Activated effector memory CD4-positive, alpha-beta T cell treated with Interleukin-2 at 50 U/mL for 16 hours (primary cell): ENCODE measurements at places on chromosomes 1 and 21.

DNA sequence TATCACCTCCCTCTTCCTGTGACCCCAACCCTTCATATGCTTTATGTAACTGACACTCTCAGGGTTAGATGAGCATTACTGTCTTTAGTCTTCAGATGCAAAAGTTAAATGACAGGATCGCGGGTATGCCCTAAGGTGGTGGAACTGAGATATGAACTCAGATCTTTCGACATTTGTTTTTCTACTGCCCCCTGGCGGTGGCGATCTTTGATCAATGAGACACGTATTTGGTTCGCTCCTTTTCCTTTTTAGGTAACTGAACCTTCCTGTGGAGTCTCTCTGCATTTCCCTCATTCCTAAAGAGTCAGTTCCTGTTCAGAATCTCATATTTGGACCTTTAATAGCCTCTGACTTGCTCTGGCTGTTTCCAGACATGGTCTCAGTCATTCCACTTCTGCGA lies 47.8 kb upstream of the ZP4 start:
- DNase-seq: no peak

- no peak for DNase-seq
These were observed 11.9 kb downstream of the PTPN22 start for GRCh38 chr1:113859478-113860175.

DNA sequence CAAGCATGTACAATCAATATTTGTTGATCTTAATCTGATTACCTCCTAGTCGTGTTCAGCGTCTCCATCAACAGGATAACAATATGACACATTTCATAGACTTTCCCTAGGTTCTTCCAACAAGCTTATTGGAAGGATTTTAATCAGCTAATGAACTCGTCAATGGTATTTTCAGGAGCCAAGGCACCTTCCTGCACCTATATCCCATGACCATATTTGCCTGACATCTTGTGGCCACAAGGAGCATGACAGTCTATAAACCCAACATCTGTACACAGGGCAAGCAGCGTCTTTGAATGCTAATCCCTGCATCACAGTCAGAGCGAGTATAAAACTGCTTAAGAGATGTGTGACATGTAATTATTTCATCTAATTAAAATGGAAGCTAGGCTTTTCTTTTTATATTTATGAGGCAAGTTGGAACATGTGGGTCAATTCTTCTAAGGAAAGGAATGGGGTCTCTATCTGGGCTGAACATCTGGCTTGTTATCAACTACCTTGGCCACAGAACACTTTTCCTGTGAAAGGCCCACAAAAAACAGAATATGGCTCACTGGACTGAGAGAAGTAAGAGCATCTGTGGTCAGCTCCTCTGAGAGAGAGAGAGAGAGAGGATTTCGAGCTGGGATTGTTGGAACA lies 388.8 kb downstream of the NTNG1 start:
- no peak for DNase-seq

- DNase-seq: no peak
These were observed 17.2 kb upstream of the OLIG2 start for GRCh38 chr21:33008333-33009051.

DNA sequence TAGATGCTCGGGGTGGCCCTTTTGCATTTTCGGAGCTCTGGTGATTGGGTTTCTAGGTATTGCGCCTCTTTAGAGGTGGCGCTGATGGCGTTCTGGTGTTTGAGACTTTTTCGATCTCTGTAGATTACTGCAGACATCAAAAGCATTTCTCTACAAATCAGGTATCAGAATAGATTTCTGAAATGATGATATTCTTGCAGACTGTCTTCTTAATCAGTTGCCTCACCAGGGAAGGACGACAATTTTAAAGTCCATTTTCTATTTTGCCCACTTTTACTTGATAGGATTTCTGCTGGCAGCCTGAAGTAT lies 65.2 kb upstream of the VAMP3 start:
- no peak for DNase-seq

DNA sequence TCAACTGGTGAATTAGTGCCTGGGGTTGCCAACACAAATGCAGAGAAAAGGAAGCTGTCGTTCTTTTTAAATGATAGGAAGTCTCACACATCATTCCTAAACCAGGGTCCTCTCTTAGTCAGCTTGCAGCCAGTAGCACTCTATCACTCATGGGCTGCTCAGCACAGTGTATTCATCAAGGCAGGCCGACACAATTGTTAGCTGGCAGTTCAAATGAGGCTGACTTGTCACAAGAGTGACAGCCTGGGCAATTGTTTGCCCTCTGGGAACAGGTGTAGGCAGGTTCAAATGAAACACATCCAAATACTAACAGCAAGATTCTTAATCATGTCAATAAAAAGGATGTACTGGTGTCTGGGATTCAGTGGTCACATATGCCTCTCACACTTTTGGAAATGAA lies 76.9 kb downstream of the ERICH3 start:
- no peak for DNase-seq

GRCh38 chr1:76583875-76584477 lies 283.3 kb upstream of the ST6GALNAC5 start:
- no peak for DNase-seq

DNA sequence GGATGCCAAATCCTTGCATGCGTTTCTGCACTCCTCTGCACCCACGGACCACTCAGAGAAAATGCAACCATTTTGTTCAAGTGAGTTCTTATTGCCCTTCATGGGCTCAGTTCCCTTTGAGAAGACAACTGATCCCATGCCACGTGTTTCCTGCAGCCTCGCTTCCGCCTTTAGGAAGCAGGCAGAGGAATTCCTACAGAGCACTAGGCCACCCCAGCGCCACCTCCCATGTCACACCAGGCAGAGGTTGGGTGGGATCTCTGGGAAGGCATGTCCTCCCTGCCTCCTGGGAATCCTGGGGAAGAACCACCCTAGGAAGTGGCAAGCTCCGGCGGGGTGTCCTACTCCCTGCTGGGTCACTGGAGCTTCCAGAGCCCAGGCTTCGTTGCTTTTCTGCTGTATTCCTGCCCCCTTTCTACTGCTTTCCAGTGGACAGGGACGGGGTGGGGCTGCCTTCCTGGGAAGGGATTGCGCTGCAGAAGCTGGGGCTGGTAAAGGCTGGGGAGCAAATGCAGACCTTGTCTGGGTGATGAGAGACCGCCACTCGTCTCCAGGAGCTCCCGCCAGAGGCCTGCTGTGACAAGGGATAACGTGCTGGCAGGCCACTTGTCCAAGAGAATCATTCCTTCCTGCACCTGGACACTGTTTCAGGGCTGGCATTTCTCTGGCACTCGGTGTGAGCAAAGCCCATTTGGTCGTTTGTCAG lies 478.2 kb upstream of the VAMP3 start:
- no peak for DNase-seq

DNA sequence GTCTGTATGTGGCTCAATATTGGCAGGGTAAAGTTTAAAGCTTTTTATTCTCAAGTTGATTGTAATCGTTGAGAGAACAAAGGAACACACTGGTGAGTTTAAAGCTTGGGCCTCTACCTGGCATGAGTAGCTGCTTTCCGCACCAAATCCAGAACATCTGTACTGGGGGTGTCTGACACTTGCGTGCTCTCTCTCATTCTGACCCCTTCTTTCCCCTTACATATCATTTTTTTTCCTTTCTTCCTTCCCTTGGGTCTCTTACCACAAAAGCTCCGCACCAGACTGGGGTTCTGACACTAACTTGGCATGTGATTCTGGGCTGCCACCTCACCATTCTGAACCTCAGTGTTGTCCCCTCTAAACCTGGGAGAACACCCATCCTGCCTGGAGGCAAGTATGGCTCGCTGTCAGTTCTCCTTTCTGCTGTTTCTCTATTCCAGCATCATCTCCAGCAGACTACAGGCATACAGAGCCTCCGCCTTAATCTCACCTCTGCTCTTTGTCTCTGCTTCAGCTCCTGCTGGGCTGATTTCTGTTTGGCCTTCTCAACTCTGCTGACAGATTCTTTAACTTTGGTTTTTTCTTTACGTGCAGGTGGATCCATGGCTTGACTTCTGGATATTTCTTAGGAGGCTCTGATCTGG lies 859 bp upstream of the ERMAP start:
- DNase-seq: no peak

DNA sequence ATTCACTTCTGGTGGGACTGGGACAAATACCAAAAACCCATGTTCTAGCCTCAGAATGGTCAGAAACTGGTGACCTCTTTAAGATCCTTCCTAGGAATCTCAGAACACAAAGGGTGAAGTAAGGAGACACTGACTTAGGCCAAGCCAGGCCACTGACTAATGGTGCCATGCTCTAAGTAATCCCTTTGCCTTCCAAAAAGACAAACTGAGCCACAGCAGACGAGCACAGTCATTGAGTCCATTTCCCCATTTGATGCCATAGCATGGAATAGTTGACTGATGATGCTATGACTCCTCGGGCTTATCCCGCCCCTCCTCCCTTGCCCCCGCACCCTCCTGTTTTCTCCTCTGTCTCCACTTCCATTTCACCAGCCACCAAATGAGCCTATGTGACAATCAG lies 145.8 kb upstream of the ZNF648 start:
- no peak for DNase-seq

GRCh38 chr1:184078564-184079249 lies 27.2 kb downstream of the TSEN15 start:
- DNase-seq: no peak

- no peak for DNase-seq
These were observed 16.9 kb downstream of the DYRK3 start for GRCh38 chr1:206651958-206652890.

GRCh38 chr1:101291562-101292380 lies 55.0 kb downstream of the S1PR1 start:
- no peak for DNase-seq

- no peak for DNase-seq
These were observed 94.7 kb downstream of the NTMT2 start for GRCh38 chr1:170240409-170240808.

DNA sequence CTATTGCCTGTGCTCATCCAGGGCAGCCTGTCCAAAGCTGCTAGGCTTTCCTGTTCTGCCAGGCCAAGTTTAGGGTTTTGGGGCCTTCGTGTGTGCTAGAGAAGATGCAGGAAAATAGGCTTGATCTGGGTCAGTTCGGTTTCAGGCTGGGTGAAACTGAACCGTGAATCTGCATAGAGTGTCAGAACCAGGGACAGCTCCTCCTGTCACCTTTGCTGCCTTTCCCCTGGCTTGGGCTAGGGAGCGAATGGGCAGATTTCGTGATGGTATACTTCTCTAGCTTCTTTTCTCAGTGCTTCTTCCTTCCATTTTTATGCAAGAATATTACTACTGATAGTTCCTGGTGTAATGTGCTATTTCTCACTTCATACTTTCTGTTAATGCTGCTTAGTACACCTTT lies 6.0 kb upstream of the AGO1 start:
- DNase-seq: no peak

- DNase-seq: no peak
These were observed 42.7 kb downstream of the MORN1 start for GRCh38 chr1:2348346-2349325.

GRCh38 chr1:226708342-226708780 lies 30.7 kb downstream of the ITPKB start:
- no peak for DNase-seq

GRCh38 chr1:84089465-84089864 lies 54.6 kb upstream of the PRKACB start:
- no peak for DNase-seq

- no peak for DNase-seq
These were observed 337.0 kb upstream of the PLXNA2 start for GRCh38 chr1:208581209-208581608.

DNA sequence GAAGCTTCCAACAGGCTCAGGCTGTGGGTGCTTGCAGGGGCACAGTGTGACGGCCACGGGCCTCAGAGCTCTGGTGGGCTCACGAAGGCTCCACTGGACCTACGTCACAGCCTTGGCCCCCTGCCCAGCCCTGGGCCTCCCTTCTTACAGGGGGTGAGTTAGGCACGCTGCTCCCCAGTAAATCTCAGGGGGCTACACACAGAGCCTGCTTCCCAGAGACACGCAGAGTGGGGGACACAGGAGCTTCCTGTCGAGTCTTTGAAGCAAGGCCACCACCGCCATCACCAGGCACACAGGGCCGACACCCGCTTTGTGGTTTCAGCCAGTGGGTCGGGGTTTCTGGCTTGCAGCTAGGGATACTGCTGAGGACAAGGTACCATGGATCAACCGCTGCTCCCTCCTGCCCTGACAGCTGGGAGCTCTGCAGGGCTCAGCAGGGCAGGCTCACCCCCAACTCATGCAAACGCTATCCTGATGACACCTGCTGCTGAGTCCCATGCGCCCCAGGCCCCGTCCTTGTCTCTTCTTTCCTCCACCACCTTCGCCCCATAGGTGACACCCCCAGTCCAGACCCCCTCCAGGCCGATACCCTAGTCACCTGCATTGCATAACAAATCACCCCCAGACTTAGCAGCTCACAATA lies 5.5 kb upstream of the CFAP410 start:
- DNase-seq: no peak

DNA sequence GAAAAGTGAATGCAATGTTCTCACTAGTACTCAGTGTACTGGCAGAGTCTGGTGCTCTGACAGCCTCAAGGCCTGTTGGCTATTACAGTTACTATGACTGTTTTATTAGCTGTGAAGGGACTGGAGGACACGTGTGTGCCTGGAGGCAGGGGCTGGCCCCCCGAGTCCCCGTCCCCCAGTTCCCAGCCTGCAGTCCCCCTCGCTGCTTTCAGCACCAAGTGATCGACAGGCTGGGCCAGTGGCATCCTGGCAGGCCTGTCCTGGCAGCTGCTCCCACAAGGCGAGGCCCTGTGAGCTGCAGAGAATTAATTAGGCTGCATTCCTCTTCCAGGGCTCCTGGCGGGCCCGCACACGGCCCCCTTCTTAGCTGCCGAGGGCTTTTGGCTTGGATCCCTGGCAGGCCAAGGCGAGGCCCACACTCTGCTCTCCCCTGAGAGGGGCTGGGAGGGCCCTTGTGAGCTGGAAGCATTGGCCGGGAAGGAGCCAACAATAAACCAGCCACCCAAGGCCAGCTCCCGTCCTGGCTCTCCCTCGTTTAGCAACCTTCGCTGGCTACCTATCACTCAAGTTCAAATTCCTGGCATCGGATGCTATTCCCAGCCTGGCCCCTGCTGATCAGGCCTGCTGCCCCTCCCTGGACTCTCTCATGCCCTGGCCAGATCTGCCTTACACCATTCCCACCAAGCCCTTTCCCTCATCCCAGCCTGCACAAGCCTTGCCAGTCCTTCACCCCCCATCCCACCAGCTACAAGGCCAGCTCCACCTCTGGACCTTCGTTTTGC lies 9.8 kb downstream of the EDN2 start:
- DNase-seq: no peak

DNA sequence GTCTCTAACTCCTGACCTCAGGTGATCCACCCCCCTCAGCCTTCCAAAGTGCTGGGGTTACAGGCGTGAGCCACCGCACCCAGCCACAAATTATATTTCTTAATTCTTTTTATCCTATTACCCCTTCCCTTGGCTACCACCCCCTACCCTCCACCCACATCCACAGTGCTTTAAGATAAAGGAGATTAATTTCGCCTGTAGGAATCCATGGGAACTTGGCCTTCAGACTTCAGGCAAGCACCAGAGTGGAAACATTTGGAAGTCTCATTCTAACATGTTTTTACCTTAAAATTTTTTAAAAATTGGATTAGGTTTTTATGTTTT lies 10.4 kb downstream of the CNST start:
- no peak for DNase-seq
